Stimulated activated CD8-positive, alpha-beta memory T cell treated with anti-CD3 and anti-CD28 coated beads, Interleukin-2, amount 100 ng/mL, for 48 hours (primary cell): ENCODE measurements at places on chromosomes 5 and 9.

- DNase-seq = no peak
Measured at GRCh38 chr5:151259931-151260330, 6.9 kb downstream of the GM2A start.

DNA sequence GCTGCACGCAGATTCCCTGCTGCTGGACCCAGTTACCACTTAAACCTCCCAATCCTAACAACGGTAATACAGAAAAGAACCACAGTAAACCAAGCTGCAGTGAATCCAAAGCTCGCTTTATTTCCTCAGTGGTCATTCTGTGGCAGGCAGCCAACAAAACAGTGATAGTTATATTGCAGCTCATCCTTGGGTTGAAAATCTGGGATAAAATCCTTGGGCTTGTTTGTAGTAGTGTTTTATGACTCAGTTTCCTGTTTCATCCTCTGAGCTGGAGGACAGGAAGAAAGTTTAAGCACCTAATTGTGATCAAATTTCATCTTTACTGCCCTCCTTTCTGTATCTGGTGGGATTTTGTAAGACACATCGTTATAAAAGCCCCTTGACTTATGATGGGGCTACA, 31.4 kb downstream of the HMGCR start:
- no peak for DNase-seq

DNA sequence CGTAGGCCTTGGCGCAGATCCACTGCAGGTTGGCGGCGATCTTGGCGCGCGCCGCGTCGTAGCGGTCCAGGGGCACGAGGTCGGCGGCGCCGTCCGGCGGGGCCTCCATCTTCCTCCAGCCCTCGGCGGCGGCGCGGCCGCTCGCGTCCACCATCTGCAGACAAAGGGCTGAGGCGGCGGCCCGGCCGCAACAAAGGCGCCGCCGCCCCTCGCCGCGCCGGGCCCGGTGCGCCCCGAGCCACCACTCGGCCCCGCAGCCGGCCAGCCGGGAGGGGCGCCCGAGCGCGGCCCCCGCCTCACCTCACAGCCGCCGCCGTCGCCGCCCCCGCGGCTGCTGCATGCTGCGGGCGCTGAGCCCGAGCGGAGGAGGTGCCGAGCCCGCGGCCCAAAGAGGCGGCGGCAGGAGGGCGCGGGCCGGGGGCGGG, 328 bp downstream of the CAMSAP1 start:
- DNase-seq = no peak

GRCh38 chr9:85237478-85237877, 504.3 kb downstream of the AGTPBP1 start:
- DNase-seq = no peak

DNA sequence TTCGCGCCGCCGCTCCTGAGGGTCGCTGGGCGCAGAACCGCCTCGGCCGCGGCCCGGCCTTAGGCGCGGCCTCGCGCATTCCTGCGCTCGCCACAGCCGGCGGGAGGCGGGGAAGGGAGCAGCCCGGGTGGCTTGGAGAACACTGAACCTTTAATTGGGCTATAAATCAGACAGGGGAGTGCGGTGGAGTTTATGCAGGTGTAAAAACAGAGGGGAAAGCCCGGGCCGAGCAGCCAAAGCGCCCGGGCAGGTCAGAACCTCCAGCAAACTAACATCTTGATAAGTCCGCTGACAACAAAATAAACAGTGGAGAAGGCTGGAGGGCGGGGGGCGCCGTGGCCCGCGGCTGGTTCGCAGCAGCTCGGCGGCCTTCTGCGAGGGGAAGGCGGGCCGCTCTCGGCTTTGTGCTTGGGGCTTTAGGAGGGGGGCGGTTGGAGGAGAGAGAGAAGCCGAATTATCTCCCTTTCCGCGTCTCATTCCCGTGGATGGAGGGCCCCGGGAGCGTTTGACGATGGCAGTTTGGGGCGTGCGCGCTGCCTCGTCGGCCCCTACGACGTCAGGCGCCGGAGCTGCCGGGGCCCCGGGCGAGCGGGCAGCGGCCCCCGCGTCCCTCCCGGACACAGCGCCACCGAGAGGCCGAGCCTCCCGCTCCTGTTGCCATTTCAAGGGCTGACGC, 11.3 kb downstream of the FOXD1 start:
- DNase-seq = no peak

DNA sequence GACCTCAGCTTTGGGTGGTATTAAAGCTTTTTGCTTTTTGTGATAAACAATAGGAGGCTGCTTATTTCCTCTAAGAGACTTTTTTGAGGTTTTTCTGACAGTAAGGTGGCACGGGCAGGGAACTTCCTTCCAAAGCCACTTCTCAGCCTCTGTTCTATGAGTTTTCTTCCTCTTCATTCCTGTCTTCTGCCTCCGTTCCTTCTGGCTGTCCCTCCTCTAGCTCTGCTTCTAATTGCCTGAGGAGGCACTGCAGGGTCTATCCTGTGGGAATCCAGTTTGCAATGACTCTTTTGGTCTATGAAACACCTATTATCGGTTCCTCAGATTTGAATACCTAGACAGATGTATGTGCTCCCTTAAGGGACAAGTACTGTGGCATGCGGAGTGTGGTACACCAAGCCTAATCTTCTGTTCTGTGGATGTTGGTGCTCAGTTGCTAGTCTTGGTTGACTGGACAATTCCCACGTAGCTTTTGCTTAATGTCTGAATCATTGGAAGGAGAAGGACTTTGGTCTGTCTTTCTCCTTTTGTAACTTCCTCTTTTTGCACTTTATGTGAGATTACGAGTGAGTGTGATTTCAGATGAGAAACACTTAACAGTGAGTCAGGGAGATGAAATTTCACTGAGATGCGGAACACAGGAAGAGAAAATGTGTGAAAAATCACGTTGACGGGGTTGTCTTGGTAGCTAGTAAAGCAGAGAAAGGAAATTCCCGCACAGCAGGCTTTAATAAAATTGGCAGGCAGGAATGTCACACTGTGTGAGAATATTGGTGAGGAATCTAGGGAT, 305.2 kb downstream of the EFNA5 start:
- DNase-seq = no peak
